Esophagus squamous epithelium (tissue), 5 donors: ENCODE measurements at places on chromosomes 1 and 21.

GRCh38 chr1:243851765-243852164 lies 1.7 kb upstream of the AKT3 start:
- no peak for DNase-seq

DNA sequence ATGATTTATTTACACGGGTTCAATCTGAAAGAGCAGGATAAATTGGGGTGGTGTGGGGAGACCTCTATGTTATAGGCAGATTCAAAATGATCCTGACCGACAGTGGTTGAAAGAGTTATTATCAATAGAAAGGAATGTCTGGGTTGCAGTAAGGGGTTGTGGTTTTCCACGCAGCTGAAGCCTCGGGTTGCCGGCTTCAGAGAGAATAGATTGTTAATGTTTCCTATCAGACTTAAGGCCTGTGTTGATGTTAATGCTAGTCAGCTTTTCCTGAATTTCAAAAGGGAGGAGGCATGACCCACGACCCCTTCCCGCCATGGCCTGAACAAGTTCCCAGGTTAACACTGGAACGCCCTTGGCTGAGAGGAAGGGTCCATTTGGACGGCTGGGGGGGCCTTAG lies 2.2 kb upstream of the UBE2J2 start:
- no peak for DNase-seq

GRCh38 chr1:5979536-5980313 lies 12.5 kb downstream of the NPHP4 start:
- no peak for DNase-seq

DNA sequence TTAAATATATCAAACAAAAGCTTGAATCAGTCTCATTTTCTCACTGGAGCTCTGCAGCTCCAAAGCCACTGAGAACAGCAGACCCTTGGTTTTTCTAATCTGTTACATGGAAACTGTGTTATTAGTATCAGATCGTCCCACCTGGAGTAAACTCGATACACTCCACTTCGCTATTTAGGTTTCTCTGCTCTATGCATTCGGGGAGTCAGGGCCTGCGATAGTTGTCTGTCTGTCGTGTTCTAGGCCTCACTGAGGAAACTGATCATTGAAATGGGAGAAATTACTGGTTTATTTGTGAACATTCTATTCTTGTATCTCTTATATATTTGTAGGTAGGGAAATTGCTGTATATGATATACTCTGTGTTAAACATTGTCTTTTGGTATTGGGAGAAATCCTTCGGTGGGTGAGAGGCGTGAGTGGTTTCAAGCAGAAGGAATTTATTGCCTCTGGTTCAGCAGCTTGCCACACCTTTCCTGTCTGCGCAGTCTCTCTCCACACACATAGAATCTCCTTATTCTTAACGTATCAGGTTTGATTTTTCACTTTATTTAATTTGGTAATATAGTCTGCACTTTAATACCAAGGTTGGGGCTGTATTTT lies 8.5 kb downstream of the PRDM2 start:
- DNase-seq: no peak

DNA sequence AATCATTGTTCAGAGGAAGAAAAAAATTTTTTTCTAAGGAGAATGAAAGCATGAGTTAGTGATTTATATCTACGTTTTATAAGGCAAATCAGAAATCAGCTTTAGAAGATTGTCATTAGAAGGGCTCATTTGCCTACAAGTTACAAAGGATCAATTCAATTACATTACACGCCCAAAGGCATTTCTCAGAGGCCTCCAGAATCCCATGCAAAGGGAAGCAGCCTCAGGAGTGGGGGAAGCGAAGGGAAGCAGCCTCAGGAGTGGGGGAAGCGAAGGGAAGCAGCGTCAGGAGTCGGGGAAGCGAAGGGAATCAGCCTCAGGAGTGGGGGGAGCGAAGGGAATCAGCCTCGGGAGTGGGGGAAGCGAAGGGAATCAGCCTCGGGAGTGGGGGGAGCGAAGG lies 206.2 kb downstream of the GREM2 start:
- DNase-seq: no peak
